ENCODE measurements at places on chromosomes 1 and 21.

- DNase-seq: no peak
These were observed 75.5 kb downstream of the EPS15 start for GRCh38 chr1:51443555-51443954.

DNA sequence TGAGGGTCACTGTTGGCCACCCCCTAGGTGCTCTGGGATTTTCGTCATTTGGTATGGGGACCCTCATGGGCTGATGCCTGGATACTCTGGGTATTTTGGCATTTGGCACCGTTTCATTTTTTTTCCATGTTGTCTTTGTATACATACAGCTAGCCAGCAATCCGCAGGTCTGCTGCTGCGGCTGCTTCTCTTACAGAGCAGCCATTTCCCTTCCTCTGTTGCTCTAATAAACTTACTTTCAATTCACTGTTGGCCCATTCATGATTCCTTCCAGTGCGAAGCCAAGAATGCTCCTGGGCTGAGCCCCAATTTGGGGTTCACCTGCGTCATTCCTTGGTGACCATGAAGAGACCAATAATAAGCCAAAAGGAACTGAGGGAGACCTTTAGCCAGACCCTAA is 21.5 kb downstream of the GON4L start:
- DNase-seq: no peak

DNA sequence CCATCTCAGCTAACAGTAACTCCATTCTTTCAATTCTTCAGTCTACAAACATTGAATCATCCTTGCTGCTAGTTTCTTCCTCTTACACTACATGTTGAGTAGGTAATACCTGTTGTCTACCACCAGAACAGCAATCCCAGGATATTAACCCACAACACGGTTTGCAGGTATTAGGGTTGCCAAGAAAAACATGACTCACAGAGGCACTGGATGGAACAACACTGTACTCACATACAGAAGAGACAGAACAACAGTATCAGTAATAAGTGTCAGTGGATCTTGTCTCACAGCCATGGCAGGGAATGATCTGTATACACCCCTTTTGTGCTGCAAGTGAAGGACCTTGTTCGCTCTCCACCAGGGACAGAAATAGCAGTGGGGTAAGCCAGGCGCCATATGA is 212.1 kb downstream of the GPR52 start:
- DNase-seq: no peak

GRCh38 chr1:197448121-197448779 is 180.2 kb downstream of the CRB1 start:
- no peak for DNase-seq

DNA sequence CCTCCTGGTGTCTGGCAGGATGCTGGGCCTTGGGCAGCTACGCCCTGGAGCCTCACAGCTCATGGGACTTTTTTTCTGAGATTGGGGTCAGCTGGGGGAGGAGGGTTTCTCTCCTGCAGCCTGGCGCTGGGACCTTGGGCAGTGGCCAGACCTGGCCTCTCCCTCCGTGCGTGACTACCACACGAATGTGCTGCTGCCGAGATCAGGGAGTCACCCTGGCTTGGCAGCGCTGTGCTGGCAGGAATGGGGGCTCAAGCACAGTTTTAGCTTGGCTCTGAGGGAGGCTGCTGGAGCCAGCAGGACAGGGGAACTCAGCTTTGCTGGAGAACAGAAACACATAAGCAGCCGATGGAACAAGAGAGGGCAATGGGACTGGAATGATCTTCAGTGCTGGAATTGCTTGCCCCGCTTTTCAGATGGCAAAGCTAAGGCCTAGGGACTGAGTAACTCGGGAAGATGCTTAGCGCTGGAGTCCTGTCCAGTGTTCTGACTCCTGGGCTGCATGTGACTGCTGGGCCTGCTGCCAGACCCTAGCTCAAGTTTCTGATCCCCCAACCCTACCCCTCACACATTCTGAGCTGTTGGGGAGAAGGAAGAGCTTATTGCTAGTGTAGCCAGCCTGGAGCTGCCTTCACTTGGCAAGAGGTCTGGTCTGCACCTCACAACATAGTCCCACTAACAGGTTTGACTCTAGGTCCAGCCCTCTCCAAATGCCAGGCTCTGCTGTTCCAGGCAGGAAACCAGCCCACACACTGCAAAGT is 69.9 kb downstream of the NAV1 start:
- no peak for DNase-seq

DNA sequence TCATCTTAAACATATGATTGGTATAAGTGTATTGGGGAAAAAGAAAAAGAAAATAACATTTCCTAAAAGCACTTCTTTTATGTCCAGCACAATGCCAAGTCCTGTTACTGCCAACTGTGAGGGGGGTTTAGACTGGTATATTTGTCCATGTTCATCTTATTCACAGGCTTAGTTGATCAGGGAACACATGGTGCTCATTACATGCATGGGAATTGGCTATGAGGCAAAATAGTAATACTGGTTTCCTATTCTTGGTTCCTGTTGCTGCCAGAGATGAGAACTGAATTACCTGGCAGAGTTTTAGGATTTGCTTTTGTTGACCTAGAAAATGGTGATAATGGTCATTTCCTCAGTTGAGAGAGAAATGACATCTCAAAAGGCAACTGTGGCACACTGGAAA is 398.8 kb downstream of the DUSP10 start:
- DNase-seq: no peak

DNA sequence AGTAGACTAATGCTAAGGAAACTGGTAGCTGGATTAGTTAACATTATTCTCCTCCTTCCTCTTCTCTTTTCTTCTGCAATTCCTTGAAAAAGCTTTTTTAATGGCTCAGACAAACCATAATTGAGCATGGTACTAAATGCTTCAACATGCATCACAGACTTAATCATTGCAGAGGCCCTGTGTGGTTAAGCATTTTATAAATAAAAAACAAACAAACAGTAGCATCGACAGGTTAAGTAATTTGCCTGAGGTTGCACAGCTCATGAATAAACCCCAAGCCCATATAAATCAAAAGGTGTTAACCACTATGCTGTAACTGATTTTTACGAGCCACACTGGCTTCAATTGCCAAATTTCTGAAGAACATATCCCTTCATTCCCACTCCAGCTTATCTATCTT is 462.1 kb downstream of the LMO4 start:
- DNase-seq: no peak

All from activated CD4-positive, alpha-beta T cell treated with anti-CD3 and anti-CD28 coated beads, Interleukin-2, amount 10 ng/mL, durations not matched to agents 7 days and 5 days (primary cell).